ENCODE measurements at places on chromosomes 3 and 15.

DNA sequence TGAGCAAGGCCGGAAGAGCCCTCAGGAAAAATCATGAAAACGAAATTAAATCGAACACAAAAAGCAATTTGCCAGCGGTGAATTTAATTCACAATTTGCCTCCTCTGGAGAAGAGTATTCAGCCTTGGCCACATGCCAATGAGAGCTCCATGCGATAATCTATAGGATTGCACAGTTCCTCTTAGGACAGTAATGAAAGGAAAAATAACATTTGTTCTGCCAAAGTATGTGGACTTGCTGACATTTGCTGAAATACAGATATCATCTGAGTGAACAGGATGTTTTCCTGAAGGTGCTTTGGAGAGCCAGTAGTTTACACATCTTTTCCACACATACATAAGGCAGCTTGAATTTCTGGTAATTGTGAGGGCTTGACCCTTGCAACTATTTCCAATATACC, 188.6 kb upstream of the PDZRN3 start:
- peak; percentile 31 for DNase-seq

- DNase-seq = no peak
Measured at GRCh38 chr3:113776564-113776963, 29.7 kb downstream of the ATP6V1A start.

GRCh38 chr3:10550705-10551104, 45.3 kb upstream of the ATP2B2 start:
- DNase-seq = no peak

GRCh38 chr3:41198526-41198925, 779 bp upstream of the CTNNB1 start:
- DNase-seq = no peak

- no peak for DNase-seq
Measured at GRCh38 chr3:114235431-114235830, 1.9 kb downstream of the ZNF80 start.

DNA sequence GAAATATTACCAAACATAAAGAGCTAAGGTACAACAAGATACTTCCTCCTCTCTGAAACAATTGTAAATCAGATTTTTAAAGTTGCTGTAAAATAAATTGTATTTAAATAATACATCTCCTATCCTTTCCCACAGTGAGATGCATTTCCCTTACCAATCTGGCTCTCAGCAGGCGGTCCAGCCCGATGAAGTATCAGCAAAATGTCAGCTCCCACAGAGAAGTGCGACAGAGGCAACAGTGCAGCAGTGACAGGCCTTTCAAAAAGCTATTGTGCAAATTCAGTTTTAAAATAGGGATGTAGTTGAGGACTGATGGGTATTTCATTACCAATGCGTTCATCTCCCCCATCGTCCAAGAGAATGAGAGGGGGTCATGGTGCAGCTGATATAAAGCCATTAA, 733.2 kb upstream of the GOLIM4 start:
- no peak for DNase-seq

- DNase-seq = peak; percentile 32
Measured at GRCh38 chr3:180802837-180803236, 109.6 kb upstream of the FXR1 start.

DNA sequence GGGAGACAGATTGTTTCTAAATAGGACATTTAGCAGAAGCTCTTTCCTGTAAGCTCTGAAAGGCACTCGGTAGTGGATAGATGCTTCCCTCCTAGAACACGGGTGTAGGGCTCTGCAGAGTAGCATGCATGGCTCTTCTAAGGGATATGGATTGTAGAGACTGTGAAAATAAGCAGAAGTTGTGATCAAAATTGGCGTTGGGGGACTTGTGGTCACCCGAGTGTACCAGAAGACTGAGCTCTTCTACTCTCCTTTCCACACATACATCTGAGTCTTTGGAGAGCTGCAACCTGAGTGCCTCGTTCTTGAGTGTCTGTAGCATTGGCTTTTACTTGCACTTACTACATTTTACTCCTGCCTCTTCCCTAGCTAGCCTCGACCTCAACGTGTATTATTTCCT, 197.7 kb downstream of the LPP start:
- DNase-seq = no peak

GRCh38 chr3:119647843-119648575, 12.4 kb downstream of the POPDC2 start:
- no peak for DNase-seq

DNA sequence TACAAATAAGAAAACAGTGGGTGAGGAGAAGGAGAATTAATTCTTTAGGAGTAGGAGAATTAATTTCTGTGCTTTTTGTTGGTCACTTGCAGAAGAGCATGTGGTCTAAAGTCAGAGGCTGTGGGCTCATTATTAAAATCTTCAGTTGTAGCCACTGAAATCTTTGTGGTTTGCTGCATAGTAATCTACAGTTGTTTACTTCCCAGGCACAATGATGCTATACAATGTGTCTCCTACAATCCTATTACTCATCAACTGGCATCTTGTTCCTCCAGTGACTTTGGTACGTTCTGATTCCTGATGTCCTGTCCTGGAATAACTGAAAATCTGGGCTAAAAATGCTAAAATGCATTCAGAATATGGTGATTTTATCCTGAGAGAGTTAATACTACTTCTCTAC, 21.0 kb downstream of the IFT122 start:
- DNase-seq = no peak
